ENCODE measurements at places on chromosomes 7 and 10.
A peak's percentile ranks its signal among the peaks of the same experiment; 100 is the strongest.

- DNase-seq, result no peak
Observed at GRCh38 chr7:1688542-1688941, 18.5 kb downstream of the ELFN1 start.

DNA sequence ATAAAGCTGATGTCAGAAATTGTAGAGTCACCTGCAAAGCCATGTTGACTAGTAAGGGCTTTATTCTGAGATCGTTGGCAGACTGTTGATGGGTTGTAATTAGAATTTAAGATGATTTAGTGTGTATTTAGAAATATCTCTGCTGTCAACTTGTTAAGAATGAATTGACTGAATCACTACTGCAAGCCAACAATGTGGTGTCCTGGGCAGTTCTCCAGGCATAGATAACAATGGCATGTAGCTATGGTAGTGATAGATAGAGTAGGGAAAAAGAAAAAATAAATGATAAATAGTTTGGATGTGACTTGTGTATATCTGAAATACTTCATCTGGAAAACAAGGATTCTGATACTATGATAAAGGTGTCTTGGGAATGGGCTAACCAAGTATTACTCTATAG is 640.2 kb downstream of the ARL4A start:
- no peak for DNase-seq

GRCh38 chr7:91085175-91085574 is 179.1 kb upstream of the FZD1 start:
- no peak for DNase-seq

GRCh38 chr10:24485304-24485703 is 238.4 kb downstream of the ARHGAP21 start:
- no peak for DNase-seq

GRCh38 chr7:1466524-1467271 is 7.4 kb upstream of the MICALL2 start:
- peak; percentile 7 for DNase-seq
